RWPE1 (cell line): ENCODE measurements at places on chromosomes 5 and 9.

DNA sequence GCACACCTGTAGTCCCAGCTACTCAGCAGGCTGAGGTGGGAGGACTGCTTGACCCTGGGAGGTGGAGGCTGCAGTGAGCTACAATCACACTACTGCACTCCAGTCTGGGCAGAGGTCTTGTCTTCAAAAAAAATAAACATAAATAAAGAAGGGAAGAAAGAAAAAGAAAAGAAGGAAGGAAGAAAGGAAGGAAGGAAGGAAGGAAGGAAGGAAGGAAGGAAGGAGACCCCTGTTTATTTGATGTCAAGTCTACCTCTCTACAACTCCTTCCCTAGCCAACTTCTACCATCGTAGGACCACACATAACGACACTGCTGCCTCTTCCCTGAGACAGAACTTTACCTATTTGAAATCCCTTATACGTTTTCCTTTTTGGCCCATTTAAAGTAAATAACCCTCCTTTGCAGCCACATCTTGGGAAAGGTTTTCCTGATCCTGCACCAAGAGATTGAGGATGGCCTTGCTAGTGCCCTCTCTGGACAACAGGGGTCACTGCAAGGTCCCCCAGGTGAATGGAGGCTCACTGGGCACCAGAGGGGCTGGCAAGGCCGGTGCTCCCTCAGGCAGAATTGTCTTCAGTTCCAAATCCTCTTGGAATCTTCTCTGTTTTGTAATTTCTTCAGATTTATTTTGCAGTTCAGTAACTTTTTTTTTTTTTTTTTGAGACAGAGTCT lies 10.5 kb downstream of the RPS14 start:
- DNase-seq, result peak; percentile 51

- no peak for DNase-seq
These were observed 576.1 kb downstream of the SLCO4C1 start for GRCh38 chr5:101720033-101720432.

- no peak for DNase-seq
These were observed 158.5 kb downstream of the NR3C1 start for GRCh38 chr5:143244990-143245389.

GRCh38 chr9:130526854-130527650 lies 52.3 kb upstream of the FUBP3 start:
- no peak for DNase-seq

DNA sequence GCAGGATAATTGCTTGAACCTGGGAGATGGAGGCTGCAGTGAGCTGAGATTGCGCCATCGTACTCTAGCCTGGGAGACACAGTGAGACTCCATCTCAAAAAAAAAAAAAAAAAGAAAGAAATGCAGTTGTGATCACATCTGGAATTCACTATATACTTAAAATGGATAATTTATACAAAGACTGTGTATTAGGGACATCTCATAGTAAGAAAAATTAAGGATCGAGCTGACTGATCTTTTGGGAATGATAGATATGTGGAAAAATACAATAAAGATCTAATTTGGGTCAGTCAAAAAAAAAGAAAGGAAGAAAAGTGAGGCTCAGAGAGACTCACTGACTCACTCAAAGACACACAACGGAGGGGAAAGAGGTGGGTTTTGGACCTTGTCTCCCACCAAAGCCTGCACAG lies 73.2 kb upstream of the STXBP1 start:
- DNase-seq, result no peak

DNA sequence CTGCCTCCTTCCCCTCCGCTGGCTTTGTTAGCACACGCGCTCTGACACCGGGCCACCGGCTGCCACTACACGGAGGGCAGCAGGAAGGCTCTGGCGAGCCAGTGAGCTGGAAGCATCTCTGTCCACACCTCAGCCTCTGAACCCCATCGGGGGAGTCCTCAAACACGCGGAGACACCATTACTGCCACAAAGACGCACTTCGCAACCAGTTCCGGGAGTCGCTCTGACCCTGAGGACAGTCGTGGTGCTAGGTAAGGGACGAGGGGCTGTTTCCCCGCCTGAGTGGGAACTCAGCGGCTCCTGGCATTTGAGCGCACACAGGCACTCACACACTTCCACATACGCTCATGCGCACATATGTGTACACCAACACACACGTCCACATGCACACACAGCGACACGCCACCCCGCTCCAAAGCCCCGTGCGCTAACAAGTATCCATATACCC lies 160.0 kb downstream of the C9orf152 start:
- no peak for DNase-seq
